Right lung (tissue), 10 donors: ENCODE measurements at places on chromosomes 5 and 9. TPM values are rescaled to one million over a fixed set of nuclear protein-coding genes. Genes with fewer than 3 reads are reported as not detected.

GRCh38 chr9:19018201-19018600 is 14.8 kb downstream of the SAXO1 start:
- no peak for DNase-seq

- DNase-seq: no peak
These were observed 87.8 kb downstream of the ZNF618 start for GRCh38 chr9:113963696-113964494.

GRCh38 chr9:1007312-1007711 is 30.9 kb downstream of the DMRT3 start:
- DNase-seq: no peak

The GPR21 gene
- 0.42 TPM for polyA plus RNA-seq

DNA sequence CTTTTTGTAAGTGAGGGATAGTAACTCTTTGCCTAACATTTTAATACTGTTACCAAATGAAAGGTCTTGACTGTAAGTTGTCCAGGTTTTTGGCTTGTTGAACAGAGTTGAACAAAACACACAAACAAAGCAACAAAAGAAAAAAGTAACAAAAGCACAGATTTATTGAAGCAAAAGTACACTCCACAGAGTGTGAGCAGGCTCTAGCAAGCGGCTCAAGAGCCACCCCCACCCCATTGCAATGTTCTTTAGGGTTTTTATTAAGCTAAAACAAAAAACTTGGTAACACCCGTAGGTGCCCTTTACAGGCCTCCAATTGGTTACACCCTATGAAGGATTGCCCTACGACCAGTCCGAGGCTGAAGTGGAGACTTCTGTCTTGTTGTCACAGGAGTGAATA is 197.4 kb upstream of the MAP3K1 start:
- no peak for DNase-seq

- no peak for DNase-seq
These were observed 27.7 kb downstream of the PLCXD3 start for GRCh38 chr5:41482715-41483114.

DNA sequence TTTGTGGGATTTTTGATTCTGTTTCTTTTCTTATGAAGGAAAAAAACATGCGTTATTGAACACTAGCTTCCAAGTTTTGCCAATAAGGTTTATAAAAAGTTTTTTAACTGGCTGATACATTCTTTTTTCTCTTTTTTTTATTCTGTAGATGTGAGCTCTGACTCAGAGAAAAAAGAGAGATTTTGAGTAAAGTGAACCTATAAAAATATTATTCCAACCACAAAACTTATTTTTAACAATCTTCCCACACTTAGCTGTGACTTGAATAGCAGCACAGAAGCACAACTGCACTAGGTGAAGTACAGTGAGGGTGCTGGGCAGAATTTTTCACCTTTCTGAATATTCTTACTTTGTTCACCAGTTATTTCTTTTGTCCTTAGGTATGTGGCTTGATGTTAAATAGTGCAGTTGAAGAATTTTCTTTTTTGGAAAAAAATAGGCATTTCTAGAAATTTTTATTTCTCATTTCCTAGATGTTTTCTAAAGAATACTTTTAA is 41.6 kb downstream of the CHSY3 start:
- no peak for DNase-seq

- DNase-seq: no peak
These were observed 83.0 kb upstream of the GNA14 start for GRCh38 chr9:77731008-77731698.

GRCh38 chr9:115109486-115109885 is 8.5 kb downstream of the TNC start:
- no peak for DNase-seq

- no peak for DNase-seq
These were observed 90.8 kb downstream of the HRH2 start for GRCh38 chr5:175748650-175749049.

GRCh38 chr9:132592451-132592850 is 10.0 kb downstream of the BARHL1 start:
- DNase-seq: no peak

DNA sequence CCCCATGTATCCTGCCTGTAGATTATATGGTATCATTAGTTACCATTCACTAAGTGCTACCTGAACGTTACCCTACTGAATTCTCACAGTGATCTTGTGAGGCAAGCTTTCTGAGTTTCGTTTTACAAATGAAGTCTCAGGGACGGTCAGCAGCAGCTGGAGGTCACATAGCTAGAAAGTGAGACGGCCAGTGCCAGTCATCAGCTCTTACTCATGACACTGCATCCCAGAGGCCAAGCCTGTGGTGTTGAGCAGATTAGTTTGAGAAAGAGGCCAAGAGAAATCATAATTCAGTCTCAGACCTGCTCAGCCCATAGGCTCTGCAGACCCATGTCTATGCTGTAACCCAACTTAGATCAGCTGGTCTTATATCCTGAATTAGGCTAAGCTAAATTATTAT is 95.7 kb upstream of the EGFLAM start:
- no peak for DNase-seq

DNA sequence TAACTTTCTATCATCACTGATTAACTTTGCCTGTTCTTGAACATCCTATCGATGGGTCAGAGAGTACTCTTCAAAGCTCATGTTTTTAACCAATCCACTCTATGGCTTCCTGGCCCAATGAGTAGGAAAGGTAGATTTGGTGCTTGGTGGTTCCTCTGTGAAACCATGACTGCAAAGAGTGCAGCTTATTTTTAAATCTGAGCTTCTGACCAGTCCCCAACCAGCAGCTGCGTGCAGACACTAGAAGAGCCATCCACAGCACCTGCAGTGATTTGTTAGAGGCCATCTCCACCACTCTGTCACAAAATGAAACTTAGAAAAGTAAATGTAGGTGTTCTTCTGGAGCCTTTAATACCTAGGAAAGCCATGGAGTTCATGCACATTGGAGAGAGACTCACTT is 107.3 kb upstream of the WWC1 start:
- no peak for DNase-seq

DNA sequence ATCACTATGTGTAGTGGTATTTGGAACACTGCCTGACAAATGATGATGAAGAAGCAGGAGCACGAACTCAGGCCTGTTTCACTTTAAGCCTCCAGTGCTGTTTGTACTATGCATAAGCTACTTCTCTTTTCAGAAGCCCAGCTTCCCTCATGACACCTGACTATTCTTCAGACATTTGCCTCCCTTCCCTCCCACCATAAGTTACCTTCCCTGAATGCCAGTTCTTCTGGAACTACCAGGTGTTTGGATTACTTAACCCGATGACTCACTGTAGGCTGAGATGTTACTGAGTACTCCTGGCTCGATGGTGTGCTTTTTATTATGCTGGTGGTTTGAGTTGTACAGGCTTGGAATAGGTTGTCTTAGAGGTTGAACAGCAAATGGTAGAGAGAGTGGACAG is 180.0 kb downstream of the SPATA31D1 start:
- no peak for DNase-seq

- DNase-seq: no peak
These were observed 63.3 kb downstream of the COL23A1 start for GRCh38 chr5:178526773-178527457.

DNA sequence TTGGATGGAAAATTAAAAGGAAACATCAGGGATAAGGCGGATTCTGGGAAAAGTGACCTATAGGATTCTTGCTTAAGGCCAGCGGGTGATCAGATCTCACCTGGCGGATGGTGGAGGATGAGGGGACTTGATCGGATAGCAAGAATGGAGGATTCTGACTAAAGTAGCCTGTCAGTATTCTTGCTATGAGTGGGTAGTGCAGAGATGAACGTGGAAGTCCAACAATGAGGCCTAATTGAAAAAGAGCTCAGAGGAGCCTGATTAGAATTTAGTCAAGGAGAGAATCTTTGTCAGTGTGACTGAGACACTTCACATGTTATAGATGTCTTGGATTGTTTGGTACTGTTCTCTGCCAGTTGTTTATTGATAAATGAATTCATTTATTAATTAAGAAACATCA is 24.9 kb downstream of the CAST start:
- DNase-seq: no peak

DNA sequence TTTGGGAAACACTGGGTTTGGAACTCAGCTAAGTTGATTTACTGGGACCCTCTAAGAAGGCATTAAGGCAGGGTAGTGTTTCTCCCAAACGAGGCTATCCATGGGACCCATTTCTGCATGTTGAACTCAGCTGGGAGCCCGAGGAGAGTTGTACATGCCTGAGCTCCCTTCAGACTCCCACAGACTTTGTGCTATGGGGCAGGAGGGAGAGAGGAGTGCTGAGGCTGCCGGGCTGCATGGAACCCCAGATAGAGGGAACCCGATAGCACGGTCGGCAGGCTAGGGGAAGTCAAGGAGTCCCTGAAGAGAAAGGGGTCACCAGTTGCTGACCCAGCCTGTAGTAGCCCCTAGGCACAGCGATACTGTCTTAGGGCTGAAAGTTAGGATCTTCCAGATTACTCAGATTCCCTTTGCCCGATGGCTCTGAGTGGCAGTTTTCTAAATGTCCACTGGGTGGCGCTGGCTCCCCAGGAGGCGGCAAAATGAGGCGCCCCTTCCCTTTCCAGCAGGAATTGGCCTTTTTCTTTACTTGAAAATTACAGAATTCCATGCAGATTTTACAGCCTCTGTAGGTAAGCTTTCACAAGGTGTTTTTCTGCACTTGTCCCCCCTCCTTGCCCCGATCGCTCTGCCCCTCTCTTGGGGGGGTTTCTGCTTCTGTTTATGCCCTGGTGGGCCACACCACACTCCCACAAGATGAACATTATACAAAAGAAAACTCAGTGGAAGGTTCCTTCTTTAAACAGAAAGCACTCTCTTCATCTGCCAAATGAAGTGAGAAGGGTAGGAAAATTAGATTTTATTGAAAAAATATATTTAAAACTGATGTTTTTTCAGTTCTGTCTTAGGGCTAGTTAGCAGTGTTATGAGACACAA is 17.8 kb downstream of the NANS start:
- DNase-seq: peak; percentile 41

DNA sequence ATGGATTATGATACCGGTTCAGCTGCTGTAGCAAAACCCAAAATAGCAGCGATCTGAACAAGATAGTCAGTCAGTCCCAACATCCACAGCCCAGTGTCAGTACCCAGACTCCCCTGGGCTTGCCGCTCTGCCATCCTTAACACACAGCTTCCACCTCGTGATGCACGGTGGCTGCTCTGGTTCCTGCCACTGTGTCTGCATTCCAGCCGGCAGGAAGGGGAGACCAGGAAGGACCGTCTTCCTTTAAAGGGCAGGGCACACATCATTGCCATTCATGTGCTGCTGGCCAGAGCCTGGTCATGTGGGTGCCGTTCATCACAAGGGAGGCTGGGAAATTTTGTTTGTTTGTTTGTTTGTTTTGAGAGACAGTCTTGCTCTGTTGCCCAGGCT is 131.0 kb upstream of the IER5L start:
- no peak for DNase-seq

The ZBTB43 gene
- polyA plus RNA-seq: 16.3 TPM

The PIP5KL1 gene
- polyA plus RNA-seq: 3.4 TPM

The KIF4B gene
- 0.13 TPM for polyA plus RNA-seq

The ZNG1A gene
- polyA plus RNA-seq: 65.7 TPM

DNA sequence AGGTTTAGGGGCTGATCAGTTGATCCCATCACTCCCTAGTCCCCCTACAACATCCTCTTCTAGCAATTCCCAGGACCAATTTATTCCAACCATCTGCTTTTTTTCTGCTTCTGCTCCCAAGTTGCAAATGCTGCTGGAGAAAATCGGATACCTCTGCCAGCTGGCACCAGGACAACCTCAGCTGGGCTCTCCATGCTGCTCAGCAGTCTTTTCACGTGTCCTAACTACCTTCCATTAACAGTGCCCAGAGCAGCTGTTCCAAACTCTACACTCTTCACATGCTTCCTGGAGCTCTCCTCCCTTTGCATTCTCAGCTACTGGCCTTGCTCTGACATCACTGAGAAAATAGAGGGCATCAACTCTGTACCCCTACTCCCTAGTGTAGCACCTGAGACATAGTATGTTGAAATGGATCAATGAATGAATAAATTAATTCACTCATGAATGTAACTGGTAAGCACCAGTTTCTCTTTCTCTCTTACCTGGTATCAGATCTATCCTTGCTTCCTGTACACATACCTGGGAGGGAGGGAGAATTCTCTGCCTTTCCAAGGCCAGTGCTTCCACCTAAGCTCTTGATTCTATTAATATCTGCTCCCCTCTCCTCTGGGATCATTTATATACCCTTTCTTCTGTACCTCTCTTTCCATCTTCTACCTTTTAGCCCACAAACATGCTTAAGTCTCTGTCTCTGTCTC is 191.0 kb downstream of the RAB3C start:
- peak; percentile 44 for DNase-seq

DNA sequence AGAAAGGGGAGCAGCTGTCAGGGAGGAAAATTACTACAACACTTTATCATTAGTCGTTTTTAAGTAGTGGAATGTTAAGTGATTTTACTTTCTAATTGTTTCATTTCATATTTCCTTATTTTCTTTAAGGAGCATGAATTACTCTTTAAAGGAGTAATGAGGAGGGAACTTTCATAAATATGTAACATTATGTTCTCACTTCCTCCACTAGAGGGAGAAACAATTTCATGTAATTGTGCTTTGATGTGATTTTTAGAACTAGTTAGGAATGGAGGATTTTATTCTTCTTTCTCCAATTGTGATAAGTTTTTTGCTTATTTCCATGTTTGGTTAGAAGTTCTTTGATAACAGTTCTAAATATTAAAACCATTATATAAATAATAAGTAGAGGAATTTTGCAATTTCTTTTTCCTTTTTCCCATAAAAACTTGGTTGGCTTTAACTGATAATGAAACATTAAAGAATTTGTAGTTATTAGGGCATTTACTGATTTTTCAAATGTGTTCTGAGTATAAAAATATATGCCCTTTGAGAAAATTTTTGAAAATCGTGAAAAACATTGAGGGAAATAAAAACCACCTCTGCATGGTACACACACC is 25.6 kb downstream of the CEP78 start:
- no peak for DNase-seq

The JAK2 gene
- 10.2 TPM for polyA plus RNA-seq

- DNase-seq: no peak
These were observed 210.1 kb upstream of the CDH10 start for GRCh38 chr5:24854850-24855249.

- no peak for DNase-seq
These were observed 77.1 kb upstream of the CNTLN start for GRCh38 chr9:17057729-17058128.

The SHC3 gene
- polyA plus RNA-seq: 14.9 TPM

DNA sequence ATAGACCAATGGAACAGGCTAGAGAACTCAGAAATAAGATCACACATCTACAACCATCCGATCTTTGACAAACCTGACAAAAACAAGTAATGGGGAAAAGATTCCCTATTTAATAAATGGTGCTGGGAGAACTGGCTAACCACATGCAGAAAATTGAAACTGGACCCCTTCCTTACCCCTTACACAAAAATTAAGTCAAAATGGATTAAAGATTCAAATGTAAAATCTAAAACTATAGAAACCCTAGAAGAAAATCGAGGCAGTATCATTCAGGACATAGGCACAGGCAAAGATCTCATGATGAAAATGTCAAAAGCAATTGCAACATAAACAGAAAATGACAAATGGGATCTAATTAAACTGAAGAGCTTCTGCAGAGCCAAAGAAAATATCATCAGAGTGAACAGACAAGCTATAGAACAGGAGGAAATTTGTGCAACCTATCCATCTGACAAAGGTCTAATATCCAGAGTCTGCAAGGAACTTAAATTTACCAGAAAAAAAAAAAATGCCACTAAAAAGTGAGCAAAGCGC is 43.8 kb downstream of the MRPS27 start:
- no peak for DNase-seq
